ENCODE measurements at places on chromosomes 5 and 9.

- no peak for DNase-seq
Measured at GRCh38 chr9:34590381-34591247, 1.1 kb upstream of the CNTFR start.

DNA sequence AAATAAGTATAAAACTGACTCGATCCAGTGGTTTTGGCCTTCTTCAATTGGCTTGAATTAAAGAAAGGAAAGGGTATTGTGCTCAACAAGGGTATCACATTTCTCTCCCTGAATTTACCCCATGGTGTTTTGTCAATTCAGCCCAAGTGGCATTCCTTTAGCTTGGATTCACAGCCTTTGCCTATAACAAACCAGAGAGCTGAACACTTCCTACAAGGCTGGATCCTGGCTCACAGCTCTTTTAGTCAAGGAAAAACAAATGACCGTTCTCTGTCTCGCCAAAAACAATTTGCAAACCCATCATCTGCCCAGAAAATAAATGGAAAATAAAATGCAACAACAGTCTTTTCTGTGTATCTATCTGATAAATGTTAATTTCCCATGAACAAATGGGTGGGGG is 5.7 kb downstream of the ZNF366 start:
- DNase-seq: no peak

DNA sequence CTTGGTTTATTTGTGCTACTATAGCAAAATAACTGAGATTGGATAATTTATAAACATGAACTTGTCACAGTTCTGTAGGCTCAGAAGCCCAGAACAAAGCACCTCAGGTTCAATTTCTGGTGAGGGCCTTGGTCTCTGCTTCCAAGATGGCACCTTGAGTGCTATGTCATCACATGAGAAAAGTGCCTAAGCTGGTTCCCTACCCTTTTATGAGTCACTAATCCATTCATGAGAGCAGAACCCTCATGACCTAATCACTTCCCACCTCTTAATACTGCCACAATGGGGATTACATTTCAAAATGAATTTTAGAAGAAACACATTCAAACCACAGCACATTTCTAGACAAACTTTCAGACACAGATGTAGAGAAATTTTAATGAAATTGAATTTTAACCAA is 98.2 kb upstream of the PRSS3 start:
- DNase-seq: no peak

DNA sequence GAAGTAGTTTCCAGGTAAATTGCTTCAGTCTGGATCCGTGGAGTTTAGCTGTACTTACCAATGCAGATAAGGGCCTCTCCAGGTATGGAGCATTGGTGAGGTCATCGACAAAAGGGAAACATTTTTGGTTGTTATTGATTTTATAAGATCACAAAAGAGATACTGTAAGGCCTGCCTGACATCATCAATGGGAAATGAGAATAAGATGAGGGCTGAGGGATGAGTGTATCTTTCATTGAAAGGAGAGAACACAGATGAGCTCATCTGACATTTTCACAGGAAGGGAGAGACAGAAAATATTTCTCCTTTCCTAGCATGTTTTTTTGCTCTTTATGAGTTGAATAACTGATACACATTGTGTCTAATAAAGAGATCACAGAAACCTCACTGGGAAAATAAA is 233.6 kb downstream of the SAXO1 start:
- DNase-seq: no peak

- DNase-seq: no peak
Measured at GRCh38 chr9:83583151-83584014, 39.6 kb upstream of the IDNK start.

- DNase-seq: no peak
Measured at GRCh38 chr5:133756036-133756435, 143.7 kb upstream of the FSTL4 start.

GRCh38 chr5:78289911-78290310 is 4.6 kb downstream of the AP3B1 start:
- DNase-seq: no peak

DNA sequence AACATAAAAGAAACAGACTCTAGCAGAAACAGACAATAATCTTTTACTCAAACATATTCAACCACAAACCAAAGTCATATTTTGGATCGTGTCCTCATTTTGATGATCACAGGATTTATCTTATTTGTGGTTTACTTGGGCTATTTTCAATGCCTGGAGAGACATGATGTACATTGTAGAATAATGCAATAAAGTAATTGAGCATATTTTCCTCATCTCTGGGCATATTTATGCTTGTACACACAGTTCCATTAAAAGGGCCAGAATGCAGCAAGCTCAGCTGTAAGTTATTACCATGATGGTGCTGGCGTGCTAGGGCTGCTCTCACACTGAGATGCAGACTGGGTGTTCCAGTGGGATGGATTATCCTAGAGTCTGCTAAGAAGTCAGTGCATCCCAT is 456.7 kb downstream of the TLE4 start:
- no peak for DNase-seq

DNA sequence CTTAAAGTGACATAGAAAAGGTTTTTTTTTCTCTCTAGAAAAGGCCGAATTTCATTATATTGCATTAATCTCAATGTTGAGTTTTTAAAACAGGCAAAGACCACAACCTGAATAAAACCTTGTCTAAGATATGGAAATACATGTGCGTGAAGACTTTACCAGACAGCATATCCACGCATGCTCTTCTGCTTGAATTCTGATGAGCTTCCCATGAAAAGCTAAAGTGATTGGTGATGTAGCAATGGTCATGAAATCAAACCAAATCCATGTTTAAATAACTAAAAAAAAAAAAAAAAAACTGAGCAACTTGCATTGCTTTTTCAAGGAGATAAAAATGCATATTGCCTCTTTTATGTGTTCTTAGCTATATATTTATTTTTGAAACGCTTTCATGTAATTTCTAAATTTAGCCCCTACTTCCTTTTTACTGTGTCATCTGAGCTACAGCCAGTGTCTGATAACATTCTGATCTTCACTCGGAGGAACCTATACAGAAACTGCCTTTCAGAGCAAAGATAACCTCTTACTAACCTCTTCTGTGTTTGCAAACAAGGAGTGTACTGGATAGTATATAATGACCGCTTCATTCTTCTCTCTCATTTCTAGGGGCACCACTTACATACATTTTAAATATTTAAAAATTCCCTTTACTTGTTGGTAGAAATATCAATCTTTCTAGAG is 179.1 kb upstream of the GNA14 start:
- no peak for DNase-seq

- no peak for DNase-seq
Measured at GRCh38 chr5:2740876-2741555, 10.5 kb downstream of the IRX2 start.

- DNase-seq: no peak
Measured at GRCh38 chr9:27586304-27586703, 13.0 kb upstream of the C9orf72 start.

GRCh38 chr5:57552033-57552432 is 69.4 kb upstream of the ACTBL2 start:
- no peak for DNase-seq

- no peak for DNase-seq
Measured at GRCh38 chr9:137311986-137312851, 10.1 kb upstream of the NRARP start.

DNA sequence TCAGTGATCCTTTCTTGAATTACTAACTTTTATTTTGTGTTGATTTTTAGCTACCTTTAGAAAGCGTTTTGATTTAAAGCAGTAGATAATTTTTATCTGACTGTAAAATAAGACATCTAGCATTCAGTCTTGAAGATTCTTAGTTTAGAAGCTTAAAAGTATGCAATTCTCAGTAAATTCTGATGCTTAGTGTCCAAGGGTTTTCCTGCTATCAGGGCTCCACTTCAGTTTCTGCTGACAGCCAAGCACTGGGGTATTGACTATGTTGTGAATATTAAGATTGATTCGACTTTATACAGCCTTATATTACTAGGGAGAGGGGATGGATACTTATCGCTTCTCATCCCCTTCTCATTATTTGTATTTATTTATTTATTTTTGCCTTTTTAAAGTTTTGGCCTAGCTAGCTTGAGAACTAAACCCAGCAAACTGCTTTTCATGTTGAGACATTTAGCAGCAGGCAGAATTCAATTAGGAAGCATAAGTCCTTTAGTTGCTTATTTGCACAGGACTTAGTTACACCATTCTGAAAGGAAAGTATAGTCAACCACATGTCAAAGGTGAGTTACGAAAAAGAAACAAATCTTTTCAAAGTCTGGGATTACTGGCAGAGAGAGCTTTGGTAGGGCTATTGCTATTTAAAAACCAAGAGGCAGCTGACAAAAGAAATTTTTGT is 2.9 kb downstream of the PBX3 start:
- DNase-seq: no peak

DNA sequence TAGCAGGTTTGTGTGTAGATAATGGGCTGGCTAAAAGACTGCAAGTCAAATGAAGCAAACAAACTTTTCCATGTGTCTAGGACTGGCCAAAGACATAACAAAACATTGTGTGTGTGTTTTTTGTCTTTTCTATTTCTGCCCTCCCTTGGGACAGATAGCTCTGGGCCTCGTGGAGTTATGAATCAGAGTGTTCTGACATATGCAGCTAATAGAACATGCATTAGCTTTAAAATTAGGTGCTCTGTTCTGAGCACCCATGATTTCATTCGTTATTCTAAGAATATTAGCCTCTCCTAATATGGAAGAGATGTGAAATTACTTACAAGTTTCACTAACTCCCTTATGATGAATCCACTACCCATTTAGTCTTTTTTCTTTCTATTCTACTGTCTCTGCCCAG is 367.3 kb upstream of the PAPPA start:
- DNase-seq: no peak

- no peak for DNase-seq
Measured at GRCh38 chr5:143241892-143242291, 161.6 kb downstream of the NR3C1 start.

DNA sequence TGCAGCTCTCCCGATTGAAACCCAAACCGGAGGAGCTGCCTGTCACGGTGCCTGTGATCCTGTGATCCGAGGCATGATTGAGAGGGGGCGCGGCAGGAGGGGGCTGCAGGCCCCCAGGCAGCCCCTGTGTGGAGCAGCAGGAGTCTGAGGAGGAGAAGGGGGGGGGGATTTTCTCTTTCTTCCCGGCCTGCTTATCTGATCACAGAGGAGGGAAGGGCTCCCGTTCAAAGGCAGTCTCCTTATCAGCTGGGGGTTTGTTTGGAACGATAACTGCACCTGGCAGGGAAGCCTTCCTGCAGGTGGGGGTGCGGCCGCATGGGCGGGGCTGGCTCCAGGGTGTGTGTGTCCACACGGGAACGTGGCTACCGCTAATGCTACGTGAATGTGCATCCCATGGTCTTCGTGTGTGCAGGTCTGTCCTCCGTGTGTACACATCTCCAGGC is 38.4 kb downstream of the LMX1B start:
- DNase-seq: no peak

GRCh38 chr5:97044052-97044451 is 98.4 kb downstream of the LIX1 start:
- no peak for DNase-seq

DNA sequence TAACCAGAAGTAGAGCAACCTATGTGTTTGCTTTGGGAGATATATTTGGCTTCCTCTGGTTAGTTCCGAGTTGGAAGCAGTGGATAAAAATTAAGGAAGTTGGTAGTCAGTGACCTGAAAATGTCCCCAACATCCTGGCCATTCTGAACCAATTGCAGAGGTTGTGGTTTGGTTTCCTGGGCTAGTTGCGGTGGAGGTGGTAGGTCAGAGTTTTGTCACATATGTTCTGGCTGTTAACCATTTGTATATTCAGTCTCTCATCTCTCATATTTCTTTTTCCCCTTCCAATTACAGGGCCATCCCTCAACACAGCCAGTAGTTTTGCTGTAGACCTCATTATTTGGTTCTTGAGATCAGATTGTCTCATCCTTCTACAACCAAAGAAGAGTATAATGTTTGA is 1026.9 kb downstream of the PTPRD start:
- DNase-seq: no peak

DNA sequence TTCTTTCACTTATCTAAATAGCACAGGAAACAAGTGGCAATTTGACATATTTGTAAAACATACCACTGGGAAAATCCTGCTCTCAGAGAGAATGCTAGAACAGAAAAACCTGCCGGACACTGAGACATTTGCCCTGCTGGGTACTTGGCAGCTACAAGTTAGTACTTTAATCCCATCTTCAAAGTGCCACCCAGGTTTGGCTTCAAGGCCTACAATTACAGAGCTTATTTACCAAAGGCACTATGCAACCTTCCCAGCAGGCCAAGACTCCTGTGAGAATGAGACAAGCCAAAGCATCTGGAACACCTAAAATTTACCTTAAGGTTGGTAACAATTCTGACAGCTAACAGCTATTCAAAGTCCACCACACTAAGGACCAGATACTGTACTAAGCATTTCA is 78.3 kb downstream of the TSSK1B start:
- DNase-seq: no peak

DNA sequence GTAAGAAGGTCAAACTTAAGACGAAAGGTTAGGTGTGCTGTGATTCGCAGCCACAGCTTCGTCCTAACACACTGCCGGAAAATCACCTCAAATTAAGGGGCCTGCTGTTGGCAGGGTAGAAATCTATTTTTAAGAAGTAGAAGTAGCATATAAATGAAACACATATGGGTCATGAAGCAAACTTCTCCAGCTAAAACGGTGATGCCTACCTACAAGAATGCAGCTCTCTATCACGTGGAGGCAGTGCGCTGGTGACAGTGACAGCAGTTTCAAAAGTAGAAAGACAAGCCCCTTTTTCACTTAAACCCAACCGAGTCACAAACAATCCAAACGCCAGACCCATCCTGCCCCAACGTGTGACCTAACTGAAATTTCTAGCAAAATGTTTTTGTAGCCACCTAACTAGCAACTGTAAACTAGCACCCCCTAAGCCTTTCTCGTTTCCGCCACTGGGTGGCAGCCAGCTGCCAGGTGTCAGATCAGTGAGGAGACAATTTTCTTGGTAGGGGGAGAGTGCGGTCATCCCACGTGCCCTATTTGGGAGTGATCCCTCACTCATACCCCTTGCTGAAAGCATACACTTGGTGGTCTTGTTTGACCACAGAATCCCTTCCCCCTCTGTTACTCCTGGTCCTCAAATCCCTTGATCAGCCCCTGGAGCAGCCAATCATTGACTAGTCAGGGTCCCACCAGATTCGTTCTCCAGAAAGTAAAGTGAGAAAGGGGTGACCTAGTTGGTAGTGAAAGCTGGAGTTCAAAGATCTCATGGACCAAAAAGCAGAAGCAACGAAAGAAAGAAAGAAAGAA is 71.8 kb upstream of the MAMDC2 start:
- DNase-seq: no peak

GRCh38 chr5:108508979-108509378 is 127.1 kb upstream of the FBXL17 start:
- DNase-seq: no peak

Data from activated naive CD4-positive, alpha-beta T cell treated with anti-CD3 and anti-CD28 coated beads, Interleukin-2, amount 50 U/mL, for 72 hours (primary cell).